ENCODE measurements at places on chromosomes 1 and 21.

- DNase-seq: no peak
Observed at GRCh38 chr1:205283270-205284147, 38.0 kb downstream of the NUAK2 start.

DNA sequence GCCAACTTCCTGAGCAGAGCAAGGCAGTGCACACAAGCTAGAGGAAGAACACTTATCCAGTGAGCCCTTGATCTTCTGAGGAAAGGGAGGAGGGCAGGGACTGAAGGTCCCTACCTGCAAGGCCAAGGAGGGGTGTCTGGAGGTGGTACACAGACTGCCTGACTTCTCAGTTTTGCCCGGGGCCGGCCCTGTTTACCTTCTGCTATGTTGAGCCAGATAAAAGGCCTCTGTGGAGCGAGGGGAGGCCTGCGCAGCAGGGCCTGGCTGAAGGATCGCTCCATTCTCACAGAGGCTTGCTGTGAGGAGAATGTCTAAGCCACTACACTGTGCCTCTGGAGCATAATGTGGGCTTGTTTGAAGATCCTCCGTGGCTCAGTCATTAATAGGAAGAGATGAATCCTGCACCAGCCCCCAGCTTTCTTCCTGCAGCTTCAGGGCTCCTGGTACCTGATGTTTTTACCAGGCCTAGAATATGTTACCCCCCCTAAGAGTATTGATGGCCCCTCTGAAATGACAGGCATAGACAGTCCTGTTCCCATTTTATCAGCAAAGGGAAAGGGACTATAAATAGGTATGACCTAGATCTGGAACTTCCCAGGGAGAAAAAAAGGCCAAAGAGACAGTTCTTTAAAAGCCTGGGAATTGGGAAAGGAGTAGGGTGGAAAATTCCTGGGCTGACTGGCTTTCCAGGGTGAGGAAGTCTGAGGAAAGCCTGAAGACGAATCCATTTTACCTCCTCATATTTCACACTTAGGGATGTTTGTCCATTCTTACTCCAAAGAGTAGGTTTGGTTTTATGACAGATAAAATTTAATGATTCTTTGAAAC, 4.7 kb downstream of the POGK start:
- DNase-seq: no peak

DNA sequence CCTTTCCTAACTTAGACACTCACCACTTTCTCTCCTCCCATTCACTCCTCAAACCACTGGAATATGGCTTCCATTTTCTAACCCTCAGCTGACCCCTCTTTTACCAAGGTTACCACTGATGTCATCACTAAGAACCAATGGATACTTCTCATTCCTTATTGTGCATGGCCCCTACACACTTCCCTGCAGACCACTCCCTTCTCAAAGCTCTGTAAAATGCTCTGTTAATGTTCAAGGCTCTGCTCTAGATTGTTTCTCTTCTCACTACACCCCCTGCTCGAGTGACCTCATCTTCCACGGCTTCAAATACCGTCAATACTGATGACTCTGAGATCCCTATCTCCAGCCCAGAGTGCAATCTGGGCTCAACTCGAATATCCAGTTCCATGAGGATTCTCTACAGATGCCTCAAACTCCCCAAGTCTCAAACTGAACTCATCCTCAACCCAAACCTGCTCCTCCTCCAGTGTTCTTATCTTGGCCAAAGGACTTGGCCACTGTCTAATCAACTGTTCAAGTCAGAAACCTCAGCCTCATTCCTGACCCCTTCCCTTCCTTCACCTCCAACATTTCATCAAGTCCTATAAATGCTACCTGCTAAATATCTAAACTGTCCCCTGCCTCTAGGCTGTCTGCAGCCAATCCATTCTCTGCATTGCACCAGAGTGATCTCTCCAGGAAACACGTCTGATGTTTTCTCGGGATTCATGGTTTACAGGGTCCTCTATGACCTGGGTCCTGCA, 41.3 kb upstream of the BMP8B start:
- DNase-seq: no peak

GRCh38 chr1:206540044-206540780, 32.9 kb downstream of the RASSF5 start:
- DNase-seq: no peak

GRCh38 chr1:21607549-21608529, 61.3 kb downstream of the RAP1GAP start:
- peak; percentile 22 for DNase-seq
